Stimulated activated CD4-positive, alpha-beta T cell treated with anti-CD3 and anti-CD28 coated beads, Interleukin-2, amount 100 ng/mL, for 24 hours (primary cell): ENCODE measurements at places on chromosomes 2 and 18.

DNA sequence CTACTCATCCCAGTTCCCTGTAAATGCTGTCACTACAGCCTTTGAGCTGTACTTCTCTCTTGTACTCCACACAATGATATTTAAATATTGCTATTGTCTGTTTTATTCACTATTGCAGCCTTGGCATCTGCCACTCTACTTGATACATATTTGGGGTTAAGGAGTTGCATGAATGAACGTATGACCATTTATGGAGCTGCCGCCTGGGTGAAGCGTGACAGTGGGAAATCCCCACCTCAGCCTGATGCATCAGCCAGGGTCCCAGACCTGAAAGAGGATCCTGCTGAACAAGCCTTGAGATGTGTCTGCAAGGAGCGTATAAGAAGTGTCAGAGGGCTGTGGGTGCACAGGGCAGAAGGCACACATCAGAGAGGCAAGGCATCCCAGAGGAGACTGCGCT, 39.1 kb downstream of the MRPL35 start:
- peak; percentile 59 for DNase-seq

- no peak for DNase-seq
Measured at GRCh38 chr2:85994897-85995647, 106.3 kb upstream of the ST3GAL5 start.

GRCh38 chr2:27237341-27237945, 20.3 kb downstream of the CAD start:
- no peak for DNase-seq

- no peak for DNase-seq
Measured at GRCh38 chr2:153230977-153231376, 247.6 kb downstream of the RPRM start.

DNA sequence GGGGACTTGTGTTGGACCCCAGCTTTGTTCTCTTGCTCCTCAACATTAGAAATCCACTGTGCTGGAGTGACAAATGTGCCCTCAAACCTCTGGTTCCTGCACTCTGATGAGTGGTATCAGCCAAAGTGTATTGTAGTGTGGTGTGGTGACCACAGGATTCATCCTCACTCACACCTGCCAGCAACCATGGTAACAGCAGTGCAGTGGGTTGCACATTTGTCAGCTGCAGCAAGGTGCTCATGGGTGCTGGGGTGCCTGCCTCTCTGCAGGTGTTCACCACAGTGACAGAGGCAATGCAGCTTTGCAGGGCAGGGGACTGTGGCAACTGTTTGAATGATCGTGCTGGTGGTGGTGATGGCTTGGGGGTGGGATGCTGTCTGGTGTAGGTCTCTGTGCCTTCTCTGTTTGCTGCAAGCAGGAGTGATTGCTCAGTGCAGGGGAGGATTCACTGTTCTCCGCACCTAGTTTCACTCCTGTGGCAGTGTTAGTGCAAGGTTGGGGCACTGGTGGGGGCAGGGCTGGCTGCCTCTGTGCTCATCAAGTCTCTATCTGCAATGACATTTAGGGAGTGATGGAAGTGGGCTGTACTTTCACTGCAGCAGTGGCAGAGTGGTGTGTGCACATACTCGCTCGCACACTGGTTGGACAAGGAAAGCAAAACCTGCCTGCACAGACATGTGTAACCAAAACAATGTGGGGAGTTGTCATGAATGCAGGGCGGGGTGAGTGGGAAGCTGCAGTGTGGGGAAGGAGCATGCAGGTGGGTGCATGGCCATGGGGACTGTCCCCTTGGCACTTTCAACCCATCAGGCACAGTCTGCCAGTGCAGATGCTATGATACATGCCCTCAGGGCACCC, 301.1 kb downstream of the PIK3C3 start:
- no peak for DNase-seq

DNA sequence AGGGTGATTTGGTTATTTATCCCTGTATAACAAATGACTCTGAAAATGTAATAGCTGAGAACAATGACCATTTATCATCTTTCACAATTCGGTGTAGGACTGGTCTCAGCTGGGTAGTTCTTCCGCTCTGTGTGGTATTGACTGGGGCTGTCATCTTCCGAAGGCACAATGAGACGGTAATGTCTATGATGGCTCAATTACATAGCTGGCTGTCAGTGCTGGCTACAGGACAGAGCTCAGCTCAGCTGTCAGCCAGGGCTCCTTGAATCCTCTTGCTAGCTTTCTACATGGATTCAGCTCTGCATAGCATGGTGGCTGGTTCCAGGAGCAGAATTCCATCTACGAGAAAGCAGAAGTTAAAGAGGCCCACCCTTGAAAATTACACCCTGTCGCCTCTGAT, 483.8 kb downstream of the TDRD15 start:
- DNase-seq, result no peak

DNA sequence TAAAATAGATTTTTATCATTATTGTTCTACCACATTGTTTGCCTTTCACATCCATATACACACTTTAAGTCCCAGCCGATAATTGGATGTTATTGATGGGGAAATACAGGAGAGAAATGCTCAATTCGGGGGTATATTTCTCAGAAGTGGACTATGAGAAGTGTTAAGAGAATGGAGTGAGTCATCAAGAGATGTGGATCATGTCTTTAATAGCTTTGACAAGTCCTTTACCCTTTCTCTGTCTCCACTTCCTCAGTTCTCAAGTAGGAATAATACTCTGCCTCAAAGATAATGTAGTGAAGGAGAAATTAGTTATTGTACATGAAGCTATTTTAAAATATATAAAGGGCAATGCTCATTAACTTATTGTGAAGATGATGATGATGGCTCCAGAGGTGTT, 1017.6 kb upstream of the PIK3C3 start:
- no peak for DNase-seq

DNA sequence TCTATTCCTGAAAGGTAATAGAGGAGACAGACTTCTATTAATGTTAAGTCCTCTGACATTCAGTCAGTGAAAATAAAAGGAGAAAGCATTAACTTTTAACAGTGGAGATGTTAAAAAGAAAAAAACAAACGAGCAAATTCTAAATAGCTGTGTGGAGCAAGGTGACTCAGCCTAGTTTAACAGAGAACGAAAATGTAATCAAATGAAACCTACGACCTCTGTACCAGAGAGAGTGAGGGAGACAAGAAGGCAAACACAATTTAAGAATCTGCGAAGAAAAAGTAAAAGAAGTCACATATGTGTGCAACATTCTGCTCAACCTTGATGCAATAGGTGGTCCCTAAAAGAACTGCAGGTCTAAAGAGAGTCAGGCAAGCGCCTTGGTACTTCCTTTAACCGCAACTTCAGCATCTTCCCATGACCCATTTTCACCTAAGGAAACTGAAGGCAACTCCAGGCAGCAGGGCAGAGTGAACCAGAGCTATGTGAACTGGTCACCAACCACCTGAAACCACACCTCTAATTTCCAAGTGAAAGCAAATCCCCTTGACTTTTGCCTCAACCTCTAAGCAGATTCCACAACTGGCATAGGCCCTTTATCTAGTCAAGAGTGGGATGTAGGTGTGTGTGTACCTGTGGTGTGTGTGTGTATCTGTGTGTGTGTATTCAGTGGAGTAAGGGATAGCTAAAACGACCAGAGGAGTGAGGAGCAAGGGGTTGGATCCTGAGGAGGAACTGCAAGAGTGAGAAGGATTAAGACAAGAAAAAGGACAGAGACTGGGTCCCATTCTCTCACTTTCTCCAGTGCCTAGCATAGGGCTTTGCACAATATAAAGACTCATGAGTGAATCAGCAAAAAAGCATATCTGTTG, 43.0 kb downstream of the FIGN start:
- no peak for DNase-seq
